ENCODE measurements at places on chromosomes 7 and 10. TPM values are rescaled to one million over a fixed set of nuclear protein-coding genes. Genes with fewer than 3 reads are reported as not detected.

Gene CYP17A1
- not detected for total RNA-seq

Gene CDH23
- total RNA-seq, result 6.3 TPM

Gene RAB11FIP2
- total RNA-seq, result 32.7 TPM

Gene HECW1
- total RNA-seq, result 1.8 TPM

Gene PNLIPRP1
- not detected for total RNA-seq

Gene FXYD4
- not detected for total RNA-seq

Gene MPLKIP
- total RNA-seq, result 16.3 TPM

Gene EBF3
- 19.5 TPM for total RNA-seq

Gene CTAGE15
- 5.9 TPM for total RNA-seq

Gene CPA2
- total RNA-seq, result not detected

Gene VPS37D
- 3.6 TPM for total RNA-seq

Gene SAMD9
- total RNA-seq, result 7.5 TPM

Gene ZNF716
- not detected for total RNA-seq

Gene FAM25C
- not detected for total RNA-seq

Gene ADARB2
- 0.10 TPM for total RNA-seq

Gene RTKN2
- 6.5 TPM for total RNA-seq

Gene VWC2
- total RNA-seq, result 0.49 TPM

Gene TLX1
- not detected for total RNA-seq

Gene POLR2J2
- total RNA-seq, result 3.6 TPM

Gene ZP3
- 0.79 TPM for total RNA-seq

Gene SPDYE9
- 0.10 TPM for total RNA-seq

Gene ABCC2
- 2.1 TPM for total RNA-seq

Gene CFAP46
- 0.39 TPM for total RNA-seq

Gene LIPF
- 0.10 TPM for total RNA-seq

Gene TEX36
- total RNA-seq, result not detected

Gene CDHR3
- 7.9 TPM for total RNA-seq

Gene HOXA9
- total RNA-seq, result 9.6 TPM

Gene PNLIP
- total RNA-seq, result 1.4 TPM

Gene MRPS33
- total RNA-seq, result 27.4 TPM

Gene MRLN
- 15.7 TPM for total RNA-seq

Data from skin of body (tissue), 3 donors.